ENCODE measurements at places on chromosomes 4 and X.

DNA sequence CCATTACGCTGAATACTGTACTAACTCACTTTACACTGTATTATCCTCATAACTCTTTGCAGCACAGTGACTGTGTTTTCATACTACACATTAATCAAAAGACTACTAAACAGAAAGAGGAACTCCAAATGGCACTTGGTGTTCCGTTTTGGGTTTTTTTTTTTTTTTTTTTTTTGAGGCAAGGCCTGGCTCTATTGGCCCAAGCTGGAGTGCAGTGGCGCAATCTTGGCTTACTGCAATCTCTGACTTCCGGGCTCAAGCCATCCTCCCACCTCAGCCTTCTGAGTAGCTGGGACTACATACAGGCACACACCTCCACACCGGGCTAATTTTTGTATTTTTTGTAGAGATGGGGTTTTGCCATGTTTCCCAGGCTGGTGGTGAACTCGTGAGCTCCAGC is 10.7 kb downstream of the KLHL8 start:
- no peak for DNase-seq

DNA sequence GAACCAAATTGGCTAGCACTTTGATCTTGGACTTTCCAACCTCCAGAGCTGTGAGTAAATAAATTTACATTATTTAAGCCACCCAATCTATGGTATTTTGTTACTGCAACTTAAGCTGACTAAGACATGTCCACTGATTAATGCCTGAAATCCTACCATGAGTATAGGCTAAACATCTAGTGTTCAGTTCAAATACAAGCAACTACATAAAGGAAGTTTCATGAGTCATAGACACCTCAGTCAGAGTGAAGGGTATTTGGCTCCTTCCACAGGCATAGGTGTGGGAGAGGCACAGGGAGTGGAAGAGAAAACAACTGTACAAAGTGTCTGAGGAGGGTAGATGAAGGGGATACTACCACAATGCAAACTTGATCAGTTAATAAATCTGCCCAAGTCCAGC is 35.5 kb upstream of the PCDH19 start:
- DNase-seq = no peak

DNA sequence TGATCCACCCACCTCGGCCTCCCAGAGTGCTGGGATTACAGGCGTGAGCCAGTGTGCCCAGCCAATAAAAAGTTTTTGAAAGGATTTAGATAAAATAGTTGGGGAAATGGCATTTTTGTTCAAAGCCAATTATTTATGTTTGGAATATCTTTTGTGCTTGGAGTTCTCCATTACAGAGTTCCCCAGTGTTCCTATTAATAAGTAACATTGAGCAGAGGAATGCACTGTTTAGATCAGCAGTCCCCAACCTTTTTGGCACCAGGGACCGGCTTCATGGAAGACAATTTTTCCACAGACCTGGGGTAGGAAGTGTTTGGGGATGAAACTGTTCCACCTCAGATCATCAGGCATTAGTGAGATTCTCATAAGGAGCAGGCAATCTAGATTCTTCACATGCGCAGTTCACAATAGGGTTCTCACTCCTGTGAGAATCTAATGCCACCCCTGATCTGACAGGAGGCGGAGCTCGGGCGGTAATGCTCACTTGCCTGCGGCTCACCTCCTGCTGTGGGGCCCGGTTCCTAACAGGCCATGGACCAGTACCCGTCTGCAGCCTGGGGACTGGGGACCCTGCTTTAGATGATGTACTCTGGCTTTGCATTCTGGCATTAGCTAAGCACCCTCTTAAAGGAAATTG is 8.3 kb downstream of the PKD2 start:
- DNase-seq = no peak

DNA sequence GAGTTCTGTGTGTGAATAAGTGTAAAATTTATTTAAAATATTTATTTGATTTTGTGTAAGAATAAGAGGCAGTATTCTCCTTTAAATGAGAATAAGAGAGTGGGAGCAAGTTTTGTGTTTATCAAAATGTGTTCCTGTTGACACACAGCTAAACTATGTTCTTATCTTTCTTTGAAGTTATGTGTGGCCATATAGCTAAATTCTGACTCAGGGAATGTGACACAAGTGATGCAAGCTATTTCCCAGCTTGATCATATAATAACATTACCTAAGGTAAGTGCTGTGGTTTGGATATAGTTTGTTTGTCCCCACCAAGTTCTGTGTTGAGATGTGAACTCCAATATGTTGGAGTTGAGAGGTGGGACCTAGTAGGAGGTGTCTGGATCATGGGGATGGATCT is 740.0 kb upstream of the IGFBP7 start:
- DNase-seq = no peak

DNA sequence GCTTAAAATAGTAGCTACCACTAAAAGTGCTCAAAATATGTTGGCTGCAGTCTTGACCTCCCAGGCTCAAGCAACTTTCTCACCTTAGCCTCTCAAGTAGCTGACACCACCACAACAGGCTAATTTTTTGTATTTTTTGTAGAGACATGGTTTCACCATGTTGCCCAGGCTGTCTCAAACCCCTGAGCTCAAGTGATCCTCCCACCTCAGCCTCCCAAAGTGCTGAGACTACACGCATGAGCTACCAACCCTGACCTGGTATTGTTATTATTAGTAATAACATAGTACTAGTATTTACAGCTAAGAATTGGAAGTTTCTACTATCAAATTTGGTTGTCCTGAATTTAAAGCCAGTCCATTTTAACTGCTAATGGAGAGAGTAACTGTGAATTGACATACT is 18.0 kb downstream of the STAP1 start:
- no peak for DNase-seq

GRCh38 chr4:125911481-125911880 is 596.7 kb downstream of the FAT4 start:
- DNase-seq = no peak

DNA sequence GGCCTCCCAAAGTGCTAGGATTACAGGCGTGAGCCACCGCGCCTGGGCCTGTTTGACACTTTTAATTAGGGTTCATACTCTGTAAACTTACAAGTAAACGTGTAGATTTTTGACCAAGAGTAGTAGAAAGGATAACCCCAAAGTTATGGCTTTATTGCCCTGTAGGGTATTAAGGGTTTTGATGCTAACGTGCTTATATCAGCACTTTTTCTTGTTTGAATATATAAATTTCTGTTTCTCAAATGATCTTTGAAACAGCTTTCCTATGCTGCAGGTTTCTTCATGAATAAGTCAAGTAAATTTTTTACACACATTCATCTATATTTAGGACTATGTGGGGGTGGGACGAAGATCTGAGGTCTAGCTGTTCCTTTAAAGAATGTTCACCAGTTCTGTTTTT is 29.3 kb upstream of the REPS2 start:
- no peak for DNase-seq

DNA sequence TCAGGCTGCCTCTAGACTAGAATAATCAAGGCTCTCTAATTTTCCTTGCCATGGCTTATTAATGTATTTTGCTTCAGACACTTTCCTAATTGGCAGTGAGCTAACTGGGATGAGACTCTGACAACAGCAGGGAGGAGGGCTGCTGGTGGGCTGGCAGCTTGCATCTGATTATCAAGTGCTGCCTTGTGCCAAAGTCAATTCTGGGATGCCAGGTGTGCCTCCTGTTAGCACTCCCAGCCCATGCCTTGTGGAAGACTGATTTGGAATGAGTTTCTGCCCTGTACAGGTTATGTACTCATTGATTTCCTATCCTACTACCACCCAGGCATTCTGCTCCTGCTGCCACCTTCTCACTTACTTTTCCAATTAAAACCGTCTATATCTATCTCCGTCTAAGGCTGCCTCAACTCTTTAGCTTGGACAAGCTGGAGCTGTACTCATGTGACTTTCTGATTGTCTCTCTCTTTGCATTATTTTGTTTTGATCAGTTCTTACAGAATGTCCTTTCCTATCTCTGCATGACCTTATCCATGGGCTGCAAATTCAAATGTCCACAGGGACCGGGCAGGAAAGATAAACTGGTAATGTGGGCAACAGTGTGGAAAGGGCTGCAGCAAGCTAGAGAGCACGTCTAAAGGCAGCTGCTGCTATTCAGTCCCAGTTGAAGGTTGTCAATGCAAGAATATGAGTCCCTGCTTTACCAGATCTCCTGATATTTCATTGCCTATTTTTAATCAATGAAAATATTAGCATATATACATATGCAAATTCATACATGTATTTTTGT is 112.6 kb downstream of the GABRA2 start:
- DNase-seq = no peak

DNA sequence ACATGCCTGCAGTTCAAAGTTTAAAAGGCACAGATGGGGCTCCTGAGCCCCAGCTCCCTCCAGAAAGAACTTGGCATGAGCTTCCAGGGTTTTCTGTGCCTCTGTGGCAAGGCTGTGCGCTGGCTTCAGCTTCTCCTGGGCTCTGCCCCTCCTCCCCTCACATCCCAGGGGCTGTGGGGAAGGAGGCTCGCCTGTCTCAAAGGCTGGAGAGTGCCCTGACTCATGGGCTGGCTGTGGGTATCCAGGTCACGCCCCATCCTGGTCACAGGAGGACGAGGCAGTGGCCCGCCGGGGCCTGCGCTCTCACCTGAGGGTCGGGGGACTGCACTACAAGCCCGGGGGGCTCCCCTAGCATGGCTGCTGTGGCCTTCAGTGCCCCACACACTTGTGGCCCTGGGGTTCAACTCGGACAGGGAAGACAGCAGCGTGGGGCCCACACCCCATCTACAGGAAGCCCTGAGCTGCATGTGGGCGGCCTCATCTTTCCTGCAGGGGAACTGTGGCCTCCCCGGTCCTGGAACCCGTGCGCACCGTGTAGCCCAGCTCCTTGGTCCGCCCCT is 17.9 kb downstream of the LRPAP1 start:
- DNase-seq = no peak

DNA sequence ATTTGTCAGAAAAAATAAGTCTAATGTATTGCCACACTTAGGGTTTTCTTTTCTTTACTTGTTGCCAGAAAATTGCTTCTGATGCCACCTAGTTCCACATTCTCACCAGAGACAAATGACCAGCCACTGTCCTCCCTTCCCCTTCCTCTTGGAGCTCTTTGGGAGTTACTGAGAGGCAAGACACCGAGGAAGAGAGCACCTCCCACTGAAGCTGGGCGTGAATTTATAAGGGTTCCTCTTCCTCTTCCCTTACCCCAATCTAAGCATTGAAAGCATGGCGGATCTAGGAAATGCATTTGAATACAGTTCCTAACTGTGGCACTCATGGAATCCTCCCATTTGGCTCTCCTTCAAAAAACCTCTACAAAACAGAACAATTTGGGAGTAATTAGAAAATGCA is 30.0 kb downstream of the ANXA3 start:
- no peak for DNase-seq

GRCh38 chr4:157294575-157294974 is 74.0 kb downstream of the GRIA2 start:
- no peak for DNase-seq

DNA sequence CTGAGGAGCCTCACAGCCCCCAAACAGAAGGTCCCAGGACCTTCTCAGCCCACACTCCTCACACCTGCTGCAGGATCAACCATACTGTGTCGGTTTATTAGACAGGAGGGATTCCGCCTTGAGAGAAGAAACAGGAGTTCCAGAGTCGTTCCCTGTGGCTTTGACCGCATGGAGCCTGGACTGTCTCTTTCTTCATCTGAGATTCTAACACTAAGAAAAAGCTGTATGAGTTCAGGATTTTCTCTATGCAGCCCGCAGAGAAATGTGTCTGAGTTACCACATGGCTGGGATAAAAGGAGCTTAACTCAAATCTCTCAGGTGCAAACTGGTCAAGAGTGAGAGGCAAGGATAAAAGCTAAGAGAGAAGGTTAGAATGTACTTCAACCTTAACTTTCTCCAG is 126.7 kb downstream of the AFAP1 start:
- no peak for DNase-seq

- no peak for DNase-seq
These were observed 466.6 kb upstream of the PABPC4L start for GRCh38 chr4:134668237-134668636.

Measured in stimulated activated CD4-positive, alpha-beta T cell treated with anti-CD3 and anti-CD28 coated beads, Interleukin-2, amount 100 ng/mL, for 48 hours (primary cell).